ENCODE measurements at places on chromosomes 2 and 18. TPM values are rescaled to one million over a fixed set of nuclear protein-coding genes. Genes with fewer than 3 reads are reported as not detected.

- no peaks in the 10 kb centered on the region for H3K36me3 ChIP-seq
- no peak overlapping the region for H3K4me3 ChIP-seq
- H3K4me1 ChIP-seq = no peaks in the 10 kb centered on the region
- H3K27ac ChIP-seq = no peak overlapping the region
- DNase-seq = no peak
These were observed 296.5 kb downstream of the DCC start for GRCh38 chr18:52636536-52636935.

- H3K27me3 ChIP-seq = no peaks in the 10 kb centered on the region
- H3K36me3 ChIP-seq = no peaks in the 10 kb centered on the region
- peaks cover 20% of the 10 kb centered on the region for H3K4me1 ChIP-seq
- no peak overlapping the region for H3K4me3 ChIP-seq
These were observed 25.8 kb upstream of the SLC14A2 start for GRCh38 chr18:45589356-45590035.

DNA sequence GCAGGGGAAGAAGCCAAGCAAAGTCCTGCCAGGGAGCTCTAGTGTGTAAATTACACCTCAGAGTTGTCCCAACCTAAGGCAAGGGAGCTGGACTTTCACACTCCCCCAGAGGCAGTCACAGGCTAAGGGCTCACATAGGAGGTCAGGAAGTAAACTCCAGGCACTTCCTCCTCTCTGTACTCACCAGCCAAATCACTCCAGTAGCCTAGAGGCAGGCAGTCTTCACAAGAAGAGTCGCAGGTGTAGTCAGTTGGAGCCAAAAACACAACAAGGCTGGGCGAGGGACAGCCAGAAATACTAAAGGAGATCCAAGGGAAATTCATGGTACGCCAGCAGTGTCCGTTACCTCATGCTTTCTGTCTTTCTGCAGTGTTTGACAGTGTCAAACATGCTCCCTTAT lies 205.0 kb downstream of the C1D start:
- H3K4me1 ChIP-seq = no peaks in the 10 kb centered on the region
- H3K27ac ChIP-seq = no peak overlapping the region
- H3K4me3 ChIP-seq = no peak overlapping the region
- no peaks in the 10 kb centered on the region for H3K36me3 ChIP-seq

- no peaks in the 10 kb centered on the region for H3K27me3 ChIP-seq
- no peaks in the 10 kb centered on the region for H3K36me3 ChIP-seq
- DNase-seq = peak; percentile 2
- no peak overlapping the region for H3K4me3 ChIP-seq
- no peak overlapping the region for H3K27ac ChIP-seq
These were observed 352.4 kb downstream of the LRP1B start for GRCh38 chr2:141778315-141778835.

DNA sequence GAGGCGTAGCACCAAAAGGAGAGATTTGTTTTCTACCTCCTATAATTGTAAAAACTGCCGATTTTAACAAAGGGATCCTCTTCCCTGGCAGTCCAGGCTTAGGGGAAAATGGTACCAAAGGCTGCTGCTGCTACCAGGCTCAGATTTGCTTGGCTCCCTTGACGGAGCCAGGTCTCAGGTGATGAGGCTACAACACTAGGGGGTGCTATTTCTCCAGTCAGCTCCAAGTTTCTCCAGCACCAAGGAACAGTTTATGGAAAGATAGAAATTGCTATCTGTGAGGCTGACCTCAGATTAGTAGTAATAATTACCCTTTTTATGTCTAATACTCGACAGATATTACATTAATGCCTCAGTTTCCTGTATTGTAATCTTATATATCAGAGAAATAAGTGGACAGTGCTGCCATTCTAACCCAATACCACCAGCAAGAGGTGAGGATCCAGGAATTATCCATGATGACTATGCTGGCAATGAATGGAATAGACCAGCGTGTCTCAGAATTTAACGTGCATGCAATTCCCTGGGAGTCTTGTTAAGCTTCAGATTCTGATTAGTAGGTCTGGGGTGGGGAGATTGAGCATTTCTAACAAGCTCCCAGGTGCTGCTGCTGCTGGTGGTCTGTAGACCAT lies 111.3 kb downstream of the ESCO1 start:
- H3K36me3 ChIP-seq = no peaks in the 10 kb centered on the region
- H3K4me3 ChIP-seq = no peak overlapping the region
- no peak overlapping the region for H3K27ac ChIP-seq

DNA sequence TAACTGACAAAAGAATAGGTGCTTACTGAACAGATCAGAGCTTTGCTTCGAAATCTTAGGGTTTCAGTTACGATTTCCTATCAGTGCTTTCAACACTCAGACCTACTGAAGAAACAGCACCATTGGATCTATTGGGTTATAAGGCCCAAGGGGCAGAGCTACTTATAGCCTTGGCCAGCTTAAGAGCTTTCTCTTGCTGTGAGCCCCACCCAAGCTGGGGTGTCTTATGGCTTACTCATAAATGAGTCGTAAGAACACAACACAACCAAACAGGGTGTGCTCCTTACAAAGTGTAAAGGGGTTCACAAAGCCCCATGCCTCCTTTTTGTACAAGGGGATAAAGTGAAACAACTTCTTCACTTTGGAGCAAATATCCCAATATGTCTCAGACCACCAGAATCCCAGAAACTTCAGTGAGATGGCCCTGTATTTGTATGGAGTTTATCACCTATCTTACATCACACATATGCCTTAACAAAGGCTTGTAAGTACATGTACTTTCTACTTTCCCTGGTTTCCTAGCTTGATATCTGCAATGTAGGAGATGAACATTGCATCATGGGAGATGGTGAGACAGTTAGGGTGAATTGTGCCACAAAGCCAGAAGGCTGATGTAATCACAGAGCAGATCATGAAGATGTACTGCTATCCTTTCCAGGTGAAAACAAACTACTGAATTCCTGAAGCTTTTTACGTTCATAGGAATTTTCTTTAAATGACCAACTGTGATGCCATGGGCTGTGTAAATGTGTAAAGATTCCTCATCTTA lies 115.5 kb upstream of the GLI2 start:
- H3K27me3 ChIP-seq = no peaks in the 10 kb centered on the region
- H3K27ac ChIP-seq = no peak overlapping the region
- H3K4me1 ChIP-seq = no peaks in the 10 kb centered on the region
- H3K4me3 ChIP-seq = no peak overlapping the region

DNA sequence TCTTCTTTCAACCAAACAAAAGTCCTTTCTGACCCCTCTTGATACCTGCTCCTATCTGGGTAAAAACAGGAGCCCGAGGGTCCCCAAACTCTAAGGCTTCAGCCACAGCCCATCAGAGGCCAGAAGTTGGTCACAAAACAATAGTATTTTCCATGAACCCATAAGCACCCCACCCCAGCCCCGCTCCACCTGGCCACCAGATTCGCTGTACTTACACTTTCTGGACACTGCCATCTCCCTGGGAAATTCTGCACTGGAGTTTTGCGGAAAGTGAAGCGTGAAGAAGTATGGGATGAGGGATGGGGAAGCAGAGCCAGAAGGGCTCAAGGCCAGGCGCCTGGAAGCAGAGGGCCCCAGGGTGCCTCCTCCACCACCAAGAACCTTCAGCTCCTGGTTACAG lies 5.2 kb upstream of the RUFY4 start:
- no peak for DNase-seq
- H3K4me3 ChIP-seq = no peak overlapping the region
- no peak overlapping the region for H3K27ac ChIP-seq
- H3K4me1 ChIP-seq = no peaks in the 10 kb centered on the region
- no peaks in the 10 kb centered on the region for H3K36me3 ChIP-seq

DNA sequence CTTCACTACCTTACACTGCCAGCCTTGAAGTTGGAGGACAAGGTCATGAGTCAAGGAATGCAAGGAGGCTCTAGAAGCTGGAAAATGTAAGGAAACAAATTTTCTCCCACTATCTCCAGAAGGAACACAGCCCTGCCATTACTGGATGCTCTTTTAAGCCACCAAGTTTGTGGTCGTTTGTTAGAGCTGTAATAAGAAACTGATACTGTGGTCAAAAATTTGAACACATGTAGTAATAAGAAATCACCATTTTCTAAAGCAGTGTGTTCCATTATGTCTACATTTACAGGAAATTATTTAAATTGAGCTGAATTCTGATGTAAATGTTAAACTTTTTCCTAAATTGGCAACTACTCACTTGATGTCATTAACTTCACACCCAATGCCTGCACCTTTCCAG lies 729.0 kb downstream of the KCNJ3 start:
- no peaks in the 10 kb centered on the region for H3K36me3 ChIP-seq
- no peaks in the 10 kb centered on the region for H3K4me1 ChIP-seq
- H3K4me3 ChIP-seq = no peak overlapping the region
- H3K27me3 ChIP-seq = no peaks in the 10 kb centered on the region
- no peak overlapping the region for H3K27ac ChIP-seq

DNA sequence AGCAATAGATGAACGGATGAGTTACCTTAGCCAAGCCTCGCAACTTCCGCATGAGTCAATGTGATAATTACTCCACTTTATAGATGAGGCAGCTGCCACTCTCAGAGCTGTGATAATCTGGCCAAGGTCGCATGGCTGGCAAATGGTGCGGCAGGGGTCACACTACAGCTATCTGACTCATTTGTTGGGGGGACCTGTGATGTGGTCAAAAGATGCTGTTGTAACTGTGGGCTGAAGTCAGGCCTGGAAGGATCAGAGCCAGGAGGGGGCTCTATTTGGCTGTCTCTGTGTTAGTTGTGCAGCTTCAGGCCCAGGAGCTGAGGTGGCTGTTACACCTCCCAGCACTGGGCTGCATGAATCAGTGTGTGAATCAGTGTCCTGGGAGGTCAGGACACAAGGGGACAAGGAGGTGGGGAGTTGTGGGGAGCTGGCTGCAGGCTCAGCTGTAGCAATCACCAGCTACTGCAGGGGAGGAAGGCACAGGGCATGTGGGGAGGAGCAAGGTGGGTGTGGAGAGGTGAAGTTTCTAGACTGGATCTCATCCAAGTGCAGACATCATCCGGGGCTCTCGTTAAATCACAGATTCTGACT lies 33.1 kb downstream of the NGEF start:
- no peak overlapping the region for H3K4me3 ChIP-seq
- H3K4me1 ChIP-seq = peaks cover 6% of the 10 kb centered on the region
- DNase-seq = peak; percentile 83
- no peaks in the 10 kb centered on the region for H3K36me3 ChIP-seq
- no peak overlapping the region for H3K27ac ChIP-seq
- peaks cover 4% of the 10 kb centered on the region for H3K27me3 ChIP-seq

- no peak overlapping the region for H3K27ac ChIP-seq
- DNase-seq = no peak
- no peaks in the 10 kb centered on the region for H3K27me3 ChIP-seq
These were observed 22.2 kb downstream of the TNS1 start for GRCh38 chr2:217980591-217980990.

DNA sequence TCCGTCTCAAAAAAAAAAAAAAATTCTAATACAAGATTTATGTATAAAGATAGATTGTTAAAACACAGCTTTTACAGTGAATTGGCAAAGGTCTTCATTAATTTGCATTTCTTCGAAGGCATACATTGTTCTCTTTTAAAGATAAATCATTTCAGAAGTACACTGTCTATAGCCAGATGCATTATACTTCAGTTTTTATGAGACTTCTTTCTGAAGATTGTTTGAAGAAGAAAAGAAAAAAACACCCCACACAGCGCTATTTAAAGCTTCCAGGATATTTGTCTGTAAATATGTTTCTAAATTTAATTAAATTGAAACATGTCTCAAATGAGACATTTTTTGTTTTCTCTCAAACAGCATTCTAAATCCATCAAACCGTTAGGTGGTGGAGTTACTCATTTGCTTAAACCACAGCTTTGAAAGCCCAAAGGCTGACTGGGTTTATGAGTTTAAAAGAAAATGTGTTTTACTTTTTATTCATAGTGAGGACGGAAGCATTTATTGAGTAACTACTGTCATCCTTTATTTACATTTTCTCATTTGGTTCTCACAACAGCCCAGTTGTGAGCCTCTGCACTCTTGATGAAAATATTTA lies 42.4 kb upstream of the C1GALT1C1L start:
- H3K4me1 ChIP-seq = no peaks in the 10 kb centered on the region
- no peaks in the 10 kb centered on the region for H3K36me3 ChIP-seq
- no peaks in the 10 kb centered on the region for H3K27me3 ChIP-seq
- peak; percentile 20 for DNase-seq
- no peak overlapping the region for H3K27ac ChIP-seq
- no peak overlapping the region for H3K4me3 ChIP-seq

NOL4 gene
- not detected for total RNA-seq

LHCGR gene
- not detected for total RNA-seq

GRCh38 chr18:8797206-8797605 lies 91.8 kb downstream of the MTCL1 start:
- no peak overlapping the region for H3K4me3 ChIP-seq
- DNase-seq = peak; percentile 49

GRCh38 chr2:72010647-72011369 lies 136.9 kb downstream of the CYP26B1 start:
- no peak overlapping the region for H3K27ac ChIP-seq
- H3K27me3 ChIP-seq = no peaks in the 10 kb centered on the region
- no peaks in the 10 kb centered on the region for H3K4me1 ChIP-seq
- no peak for DNase-seq

- H3K4me3 ChIP-seq = no peak overlapping the region
- H3K4me1 ChIP-seq = peaks cover 15% of the 10 kb centered on the region
- H3K27me3 ChIP-seq = no peaks in the 10 kb centered on the region
- H3K36me3 ChIP-seq = no peaks in the 10 kb centered on the region
- no peak for DNase-seq
- H3K27ac ChIP-seq = peak overlapping the region; percentile 24
These were observed 38.9 kb downstream of the MRPL33 start for GRCh38 chr2:27810455-27810854.

DNA sequence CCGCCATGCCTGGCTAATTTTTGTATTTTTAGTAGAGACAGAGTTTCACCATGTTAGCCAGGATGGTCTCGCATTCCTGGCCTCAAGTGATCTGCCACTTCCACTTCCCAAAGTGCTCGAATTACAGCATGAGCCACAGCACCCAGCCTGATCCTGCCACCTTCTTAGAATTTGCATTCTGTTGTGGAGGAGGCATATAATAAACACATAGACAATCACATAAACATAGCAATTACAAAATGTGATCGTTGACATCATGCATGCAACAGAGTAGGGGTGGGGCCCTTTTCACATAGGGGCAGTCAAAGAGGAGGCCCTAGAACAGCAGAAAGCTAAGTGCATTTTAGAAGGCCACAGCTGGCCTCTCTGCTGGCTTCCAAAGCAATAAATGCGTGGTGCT lies 39.9 kb upstream of the TSPYL6 start:
- DNase-seq = peak; percentile 19
- H3K36me3 ChIP-seq = no peaks in the 10 kb centered on the region
- no peaks in the 10 kb centered on the region for H3K4me1 ChIP-seq

DNA sequence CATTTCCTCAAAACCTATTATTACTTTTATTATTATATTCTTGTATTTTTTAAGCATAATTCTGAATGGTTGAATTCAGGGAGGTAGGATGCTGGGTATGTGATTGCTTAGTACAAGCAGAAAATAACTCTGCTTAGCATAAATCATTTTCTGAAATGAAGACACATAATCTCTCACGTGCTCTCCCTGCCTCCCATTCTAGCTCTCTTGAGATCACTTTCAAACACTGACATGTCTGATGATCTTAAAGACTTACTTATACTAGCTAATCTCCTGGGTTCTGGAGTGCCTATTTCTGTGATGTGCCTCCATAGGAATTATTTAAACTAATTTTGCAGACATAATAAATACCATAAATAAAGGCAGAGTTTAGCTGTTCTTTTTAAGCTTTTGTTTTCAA lies 1136.0 kb downstream of the SUCLG1 start:
- H3K27ac ChIP-seq = no peak overlapping the region
- no peaks in the 10 kb centered on the region for H3K4me1 ChIP-seq
- no peak for DNase-seq
- H3K4me3 ChIP-seq = no peak overlapping the region
- H3K27me3 ChIP-seq = no peaks in the 10 kb centered on the region

- no peaks in the 10 kb centered on the region for H3K36me3 ChIP-seq
- no peak overlapping the region for H3K4me3 ChIP-seq
- no peaks in the 10 kb centered on the region for H3K4me1 ChIP-seq
- DNase-seq = no peak
- H3K27ac ChIP-seq = no peak overlapping the region
- no peaks in the 10 kb centered on the region for H3K27me3 ChIP-seq
These were observed 54.8 kb downstream of the HPCAL1 start for GRCh38 chr2:10357193-10358169.

Data from fibroblast of lung (primary cell).